NCI-H1092 treated with DMSO at 0.1 percent for 48 hours (cell line): ENCODE measurements at places on chromosomes 5 and 9.

- no peak for DNase-seq
Measured at GRCh38 chr5:142561486-142562097, 124.3 kb downstream of the FGF1 start.

- DNase-seq: no peak
Measured at GRCh38 chr9:92764381-92764987, at the start of gene BICD2. Gene BICD2, minus strand, starts transcription at chr9:92764833. Its CDS starts 89 bp downstream, at chr9:92764744.

DNA sequence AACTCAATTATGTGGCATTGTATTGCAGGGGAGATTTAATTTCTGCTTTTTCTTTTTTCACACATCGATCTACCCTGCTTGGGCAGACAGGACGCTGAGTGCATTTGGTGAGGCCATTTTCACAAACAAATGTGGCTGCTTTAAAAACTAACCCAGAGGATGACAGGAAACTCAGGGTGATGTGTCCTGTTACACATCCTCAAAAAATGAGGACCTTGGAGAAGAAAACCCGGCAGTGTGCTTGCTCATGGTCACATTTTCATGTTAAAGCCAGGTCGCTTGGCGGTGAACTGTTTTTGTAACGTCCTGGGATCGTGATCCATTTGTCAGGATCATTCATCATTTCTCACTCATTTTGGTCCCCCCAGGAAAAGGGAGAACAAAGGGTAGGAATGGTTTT lies 478.3 kb upstream of the ADAMTS16 start:
- DNase-seq: no peak

GRCh38 chr5:119074419-119074818 lies 3.5 kb downstream of the DMXL1 start:
- DNase-seq: no peak

DNA sequence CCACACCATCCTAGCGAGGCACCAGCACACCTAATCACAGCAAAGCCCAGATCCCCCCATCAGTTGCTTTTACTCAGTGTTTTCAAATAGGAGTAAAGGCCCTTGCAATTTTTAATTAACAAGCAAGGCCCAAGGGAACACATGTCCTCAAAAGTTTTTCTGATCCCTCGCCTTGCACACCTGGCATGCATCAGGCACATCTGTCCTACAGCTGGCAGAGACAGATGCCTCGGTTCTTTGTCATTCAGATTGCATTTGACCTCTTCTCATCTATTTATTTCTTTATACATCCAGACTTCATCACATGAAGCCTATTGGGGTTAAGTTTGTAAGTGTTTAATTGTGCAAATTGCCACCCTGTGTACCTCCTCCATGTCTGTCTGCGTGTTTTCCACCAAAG lies 241.4 kb downstream of the MARCHF11 start:
- no peak for DNase-seq

- no peak for DNase-seq
Measured at GRCh38 chr5:160108124-160108523, 11.1 kb downstream of the PWWP2A start.

- DNase-seq: no peak
Measured at GRCh38 chr9:12185856-12186255, 507.3 kb upstream of the TYRP1 start.

GRCh38 chr5:143402553-143403333 lies 743 bp downstream of the NR3C1 start:
- peak; percentile 57 for DNase-seq

DNA sequence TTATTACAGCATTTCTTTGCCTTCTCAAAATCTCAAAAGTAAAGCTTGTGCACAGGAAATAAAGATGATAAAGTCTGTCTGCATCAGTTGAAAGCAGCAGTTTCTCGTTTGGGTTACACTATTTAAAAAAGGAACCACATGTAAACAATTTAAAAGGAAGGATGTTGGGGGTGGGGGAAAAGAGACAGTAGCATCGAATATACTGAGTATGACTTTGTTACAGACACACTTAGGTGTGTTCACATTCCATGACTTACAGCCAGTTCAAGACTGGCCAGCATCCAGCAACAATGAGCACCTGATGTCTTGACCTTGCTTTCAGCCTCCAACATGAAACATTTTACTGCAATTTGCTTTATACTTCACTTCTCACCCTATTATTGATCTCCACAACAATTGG lies 8.7 kb downstream of the GAPT start:
- DNase-seq: no peak

DNA sequence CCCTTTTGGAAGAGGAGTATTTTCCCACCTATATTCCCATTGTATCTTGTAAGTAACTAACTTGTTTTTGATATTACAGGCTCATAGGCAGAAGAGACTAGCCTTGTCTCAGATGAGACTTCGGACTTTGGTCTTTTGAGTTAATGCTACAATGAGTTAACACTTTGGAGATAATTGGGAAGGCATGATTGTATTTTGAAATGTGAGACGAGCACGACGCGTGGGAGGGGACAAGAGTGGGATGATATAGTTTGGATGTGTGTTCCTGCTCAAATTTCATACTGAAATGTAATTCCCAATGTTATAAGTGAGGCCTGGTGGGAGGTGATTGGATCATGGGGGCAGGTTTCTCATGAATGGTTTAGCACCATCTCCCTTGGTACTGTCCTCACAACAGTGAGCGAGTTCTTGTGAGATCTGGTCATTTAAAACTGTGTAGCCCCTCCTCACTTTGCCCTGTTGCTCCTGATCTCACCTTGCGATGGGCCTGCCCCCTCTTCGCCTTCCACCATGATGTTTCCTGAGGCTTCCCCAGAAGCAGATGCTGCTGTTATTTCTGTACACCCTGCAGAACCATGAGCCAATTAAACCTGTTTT lies 721.5 kb upstream of the CTNND2 start:
- DNase-seq: no peak

- no peak for DNase-seq
Measured at GRCh38 chr5:119751734-119752094, 122.4 kb downstream of the FAM170A start.

GRCh38 chr9:68750786-68751185 lies 45.7 kb downstream of the PIP5K1B start:
- no peak for DNase-seq

- peak; percentile 49 for DNase-seq
Measured at GRCh38 chr9:128068386-128069205, 564 bp downstream of the SLC25A25 start.

DNA sequence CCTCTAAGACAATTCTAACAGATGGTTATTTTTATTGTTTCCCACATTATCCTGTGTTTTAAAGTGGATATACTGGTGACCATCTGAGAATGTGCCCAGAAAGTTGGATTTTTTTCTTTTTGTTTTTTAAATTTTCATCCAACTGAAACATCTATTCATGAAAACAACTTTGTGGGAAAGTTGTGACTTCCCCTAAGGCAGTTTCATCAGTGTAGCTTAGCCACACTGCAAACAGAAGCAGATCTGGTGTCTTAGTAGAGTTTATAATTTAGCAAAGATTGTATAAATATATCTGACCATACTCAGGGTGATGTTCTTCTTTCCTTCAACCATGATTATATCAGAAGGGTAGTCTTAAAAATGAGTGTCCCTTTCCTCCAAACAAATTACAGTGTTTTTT lies 1241.3 kb downstream of the MAT2B start:
- DNase-seq: no peak

DNA sequence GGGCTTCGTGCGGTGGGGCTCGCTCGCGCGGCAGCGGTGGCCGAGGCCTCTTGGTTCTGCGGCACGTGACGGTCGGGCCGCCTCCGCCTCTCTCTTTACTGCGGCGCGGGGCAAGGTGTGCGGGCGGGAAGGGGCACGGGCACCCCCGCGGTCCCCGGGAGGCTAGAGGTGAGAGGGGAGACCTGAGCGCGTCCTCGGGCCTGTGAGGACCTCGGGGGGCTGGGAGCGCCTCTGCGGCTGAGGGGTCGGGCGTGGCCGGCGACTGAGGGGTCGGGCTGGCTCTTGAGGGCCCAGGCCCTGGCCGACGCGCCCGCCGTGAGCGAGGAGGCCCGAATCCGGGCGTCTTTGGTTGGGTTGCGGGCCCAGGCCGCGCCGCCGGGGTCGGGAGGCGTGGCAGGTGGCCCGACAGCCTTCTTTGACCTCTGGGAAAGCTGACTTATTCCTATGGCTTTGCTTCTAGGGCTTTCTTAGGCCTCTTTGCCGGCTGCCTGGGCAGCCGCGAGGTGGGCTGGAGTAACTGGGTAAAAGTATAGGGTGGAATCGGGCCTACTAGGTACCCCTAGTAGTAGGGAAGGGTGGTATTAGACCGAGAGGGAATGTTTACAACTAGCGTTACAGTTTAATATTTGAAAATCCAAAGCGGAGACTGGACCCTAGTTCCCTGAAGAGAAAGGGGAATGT lies at the start of gene CANX:
CANX (plus strand) TSS at position 33 of the 681 bp plus-strand sequence. CDS start 6,715 bp downstream, outside the sequence.
- DNase-seq: no peak

DNA sequence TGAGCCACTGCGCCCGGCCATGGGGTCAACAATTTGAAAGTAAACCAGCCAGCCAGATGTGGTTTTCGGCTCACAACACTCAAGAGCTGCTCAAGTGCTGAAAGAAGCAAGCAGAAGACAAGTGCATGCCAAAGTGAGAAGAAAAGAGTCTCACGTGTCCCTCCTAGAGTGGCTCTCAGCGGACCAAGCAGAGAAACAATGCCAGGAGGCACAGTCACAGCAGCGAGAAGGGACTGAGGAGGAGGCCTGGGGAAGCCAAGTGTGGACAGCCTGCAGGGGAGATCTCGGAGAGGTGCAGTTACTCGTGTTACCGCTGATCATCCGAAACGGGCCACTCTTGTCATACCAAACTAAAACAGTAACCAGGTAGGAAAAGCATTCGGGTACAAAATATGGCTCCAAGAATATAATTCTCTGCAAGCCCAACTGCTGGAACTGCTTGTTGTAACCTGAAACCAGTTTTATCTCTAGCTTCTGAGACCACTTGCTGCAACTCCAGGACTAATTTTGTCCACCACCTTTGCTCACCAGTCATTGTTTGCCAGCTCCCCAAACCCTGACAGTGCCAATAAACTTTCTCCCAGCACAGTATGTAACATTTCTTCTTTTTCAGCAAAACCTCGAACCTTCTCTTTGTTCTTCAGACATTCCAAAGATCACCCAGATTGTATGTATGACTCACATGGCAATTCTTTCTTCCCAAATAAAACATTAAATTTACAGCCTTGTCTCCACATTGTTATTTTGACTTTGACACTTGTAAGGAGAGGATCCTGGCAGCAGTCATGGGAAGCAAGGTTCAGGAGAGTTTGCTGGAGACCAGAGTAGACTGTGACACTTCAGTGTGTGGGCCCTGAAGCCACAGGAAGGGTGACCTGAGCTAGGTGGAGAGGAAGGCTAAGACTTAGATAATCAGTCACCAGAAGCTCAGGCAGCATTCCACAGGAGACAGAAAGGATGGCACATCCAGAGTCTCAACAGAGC lies 6.3 kb downstream of the SLC35D2 start:
- no peak for DNase-seq

DNA sequence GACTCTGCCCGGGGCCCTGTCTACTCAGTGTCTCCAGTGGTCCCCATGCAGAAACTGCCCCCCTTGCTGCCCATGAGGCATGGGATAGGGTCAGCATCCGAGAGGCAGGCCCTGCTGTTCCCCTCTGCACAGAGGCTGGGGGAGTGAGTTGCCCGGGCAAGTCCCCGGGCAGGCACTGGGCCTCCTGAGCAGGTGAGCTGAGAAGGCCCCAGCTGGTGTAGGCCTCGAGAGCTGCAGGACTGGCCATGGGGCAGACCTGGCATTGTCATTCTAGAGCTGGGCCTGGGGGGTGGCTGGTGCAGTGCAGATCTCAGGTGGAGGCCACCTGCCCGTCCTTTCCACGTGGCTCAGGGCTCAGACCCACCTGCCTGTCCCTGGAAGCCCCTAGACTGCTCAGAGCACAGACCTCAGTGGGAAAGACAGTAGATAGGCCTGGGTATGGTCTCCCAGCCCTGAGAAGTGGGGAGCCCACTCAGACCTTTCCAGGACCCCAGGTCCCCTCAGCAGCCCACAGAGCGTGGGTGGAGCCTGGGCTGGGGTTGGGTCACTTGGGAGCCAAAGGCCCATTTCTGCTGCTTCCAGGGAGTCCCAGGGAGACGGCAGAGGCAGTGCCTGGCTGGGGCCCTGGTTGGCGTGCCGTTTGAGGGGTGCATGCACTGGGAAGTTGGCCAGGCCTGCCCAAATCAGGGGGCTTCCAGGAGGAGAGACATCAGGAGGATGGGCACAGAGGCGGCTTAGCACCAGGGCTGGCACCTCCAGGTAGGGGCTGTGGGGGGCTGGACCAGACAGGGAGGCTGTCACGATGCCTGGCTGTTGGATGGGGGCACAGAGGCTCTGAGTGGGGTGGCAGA lies 4.8 kb upstream of the NOTCH1 start:
- no peak for DNase-seq

DNA sequence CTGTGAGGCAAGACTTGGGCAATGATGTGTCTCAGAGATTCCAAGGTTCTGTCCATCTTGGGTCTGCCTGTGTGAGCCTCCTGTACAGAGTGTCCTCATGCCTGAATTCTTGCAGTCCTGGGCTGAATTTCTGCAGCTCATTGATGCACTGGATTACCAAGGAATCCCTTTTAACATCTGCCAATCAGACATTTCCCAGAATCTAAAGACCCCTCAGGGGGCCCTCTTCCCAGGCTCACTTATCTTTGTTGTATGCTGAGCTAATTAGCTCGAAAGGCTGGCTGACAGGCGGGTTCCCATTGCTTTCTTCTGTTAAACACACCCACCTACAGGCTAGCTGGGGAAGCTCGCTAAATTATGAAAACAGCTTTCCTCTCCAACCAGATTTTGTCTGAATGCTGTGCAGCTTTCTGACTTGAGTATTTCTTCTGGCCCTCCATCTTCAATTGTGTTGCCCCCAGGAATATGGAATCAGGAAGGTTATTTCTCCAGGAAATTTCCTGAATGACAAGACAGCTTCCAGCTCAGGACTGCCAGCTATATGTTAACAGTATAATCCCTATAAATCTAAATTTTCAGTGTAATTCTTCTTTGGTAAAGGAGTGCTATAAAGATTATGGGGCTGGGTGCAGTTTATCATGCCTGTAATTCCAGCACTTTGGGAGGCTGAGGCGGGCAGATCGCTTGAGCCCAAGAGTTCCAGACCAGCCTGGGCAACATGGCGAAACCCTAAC lies at the start of gene LIX1:
LIX1 (minus strand) TSS at position 91 of the 734 bp plus-strand sequence; CDS start at position 56, 35 bp downstream.
- DNase-seq: peak; percentile 21

DNA sequence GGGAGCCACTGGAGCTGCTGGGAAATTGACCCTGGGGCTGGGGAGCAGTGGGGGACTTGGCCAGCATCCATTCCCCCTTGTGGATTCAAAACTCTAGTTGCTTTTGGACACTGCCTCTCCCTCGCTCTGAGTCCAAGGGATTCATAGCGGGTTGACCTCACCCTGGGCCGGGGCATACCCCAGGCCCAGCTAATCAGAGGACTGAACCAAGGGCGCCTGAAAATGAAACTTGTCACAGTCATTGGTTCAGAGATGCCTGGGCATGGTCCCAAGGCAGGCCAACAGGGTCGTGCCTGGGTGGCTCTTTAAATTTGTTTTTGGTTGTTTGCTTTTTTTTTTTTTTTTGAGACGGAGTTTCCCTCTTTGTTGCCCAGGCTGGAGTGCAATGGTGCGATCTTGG lies 22.6 kb downstream of the STK10 start:
- no peak for DNase-seq
